WERI-Rb-1 (cell line): ENCODE measurements at places on chromosomes 12 and 14.

DNA sequence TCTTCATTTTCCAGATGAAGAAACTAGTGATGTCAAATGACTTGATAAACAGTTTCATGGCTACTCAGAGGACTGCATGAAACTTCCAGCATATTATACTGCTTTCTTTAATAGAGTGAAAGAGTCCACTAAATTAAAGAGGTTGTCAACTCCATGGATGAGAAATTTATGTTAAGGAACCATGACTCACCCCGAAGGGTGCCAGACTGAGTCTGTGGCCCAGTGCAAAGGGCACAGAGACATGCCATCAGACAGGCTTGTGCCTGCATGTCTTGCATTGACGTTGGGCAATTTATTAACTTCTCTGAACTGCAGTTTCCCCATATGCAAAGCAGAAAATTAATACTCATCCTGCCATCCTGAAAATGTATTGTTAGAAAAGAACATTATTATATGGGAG, 382.4 kb downstream of the APAF1 start:
- no peak for DNase-seq

- DNase-seq, result no peak
These were observed 213.3 kb downstream of the EPS8 start for GRCh38 chr12:15575671-15576541.

GRCh38 chr12:701896-702539, 38.8 kb upstream of the NINJ2 start:
- no peak for DNase-seq

DNA sequence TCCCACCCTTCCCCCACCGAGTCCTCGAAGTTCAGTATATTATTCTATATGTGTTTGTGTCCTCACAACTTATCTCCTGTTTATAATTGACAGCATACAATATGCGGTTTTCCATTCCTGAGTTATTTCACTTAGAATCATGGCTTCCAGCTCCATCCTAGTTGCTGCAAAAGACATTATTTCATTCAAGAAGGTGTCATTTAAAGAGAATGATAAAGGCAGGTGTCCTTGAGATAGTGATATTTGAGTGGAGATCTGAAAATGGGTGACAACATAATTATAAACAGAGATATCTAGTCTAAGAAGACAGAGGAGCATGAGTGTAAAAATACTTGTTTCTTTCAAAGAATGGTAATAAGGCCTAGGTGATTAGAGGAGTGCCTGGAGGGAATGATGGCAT, 876.8 kb downstream of the SLC6A15 start:
- no peak for DNase-seq

GRCh38 chr14:69612783-69613130, 1.4 kb downstream of the SUSD6 start:
- DNase-seq, result no peak

DNA sequence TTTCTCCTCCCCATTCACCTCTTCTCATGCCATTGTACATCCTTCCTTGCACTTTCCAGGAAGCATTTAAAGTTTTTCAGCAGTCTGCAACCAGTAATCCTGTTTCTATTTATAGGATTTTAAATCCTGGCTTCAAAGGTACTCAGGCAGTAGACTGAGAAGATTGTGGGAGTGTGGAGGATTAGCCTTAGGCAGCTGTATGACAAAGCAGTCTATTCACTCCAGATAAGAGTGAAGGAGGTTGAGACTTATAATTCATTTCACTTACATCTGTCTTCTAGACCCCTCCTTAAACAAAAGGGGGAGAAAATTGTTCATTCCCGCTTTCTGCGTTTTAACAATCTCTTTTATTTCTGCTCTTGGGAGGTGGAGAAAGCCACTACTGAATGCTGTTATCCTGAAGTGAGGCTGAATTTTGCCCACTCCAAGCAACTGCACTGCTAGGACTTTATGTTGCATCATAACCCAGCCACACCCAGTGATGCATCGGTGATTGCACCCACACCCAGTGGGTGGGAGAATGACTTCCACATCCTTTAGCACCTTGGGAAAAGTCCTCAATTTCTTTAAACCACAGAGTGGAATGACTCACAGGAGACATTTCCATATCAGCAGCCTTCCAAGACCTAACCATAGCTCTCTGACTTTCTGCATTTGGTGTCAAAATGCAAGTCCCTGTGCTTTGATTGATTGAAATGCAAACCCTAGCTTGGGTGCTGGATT, 382.5 kb upstream of the ATP2B1 start:
- peak; percentile 68 for DNase-seq

GRCh38 chr12:121034616-121035305, 4.3 kb downstream of the OASL start:
- DNase-seq, result no peak

- DNase-seq, result no peak
These were observed 406.4 kb downstream of the SNAPC1 start for GRCh38 chr14:62168564-62169155.
